ENCODE measurements at places on chromosomes 1 and 21.

DNA sequence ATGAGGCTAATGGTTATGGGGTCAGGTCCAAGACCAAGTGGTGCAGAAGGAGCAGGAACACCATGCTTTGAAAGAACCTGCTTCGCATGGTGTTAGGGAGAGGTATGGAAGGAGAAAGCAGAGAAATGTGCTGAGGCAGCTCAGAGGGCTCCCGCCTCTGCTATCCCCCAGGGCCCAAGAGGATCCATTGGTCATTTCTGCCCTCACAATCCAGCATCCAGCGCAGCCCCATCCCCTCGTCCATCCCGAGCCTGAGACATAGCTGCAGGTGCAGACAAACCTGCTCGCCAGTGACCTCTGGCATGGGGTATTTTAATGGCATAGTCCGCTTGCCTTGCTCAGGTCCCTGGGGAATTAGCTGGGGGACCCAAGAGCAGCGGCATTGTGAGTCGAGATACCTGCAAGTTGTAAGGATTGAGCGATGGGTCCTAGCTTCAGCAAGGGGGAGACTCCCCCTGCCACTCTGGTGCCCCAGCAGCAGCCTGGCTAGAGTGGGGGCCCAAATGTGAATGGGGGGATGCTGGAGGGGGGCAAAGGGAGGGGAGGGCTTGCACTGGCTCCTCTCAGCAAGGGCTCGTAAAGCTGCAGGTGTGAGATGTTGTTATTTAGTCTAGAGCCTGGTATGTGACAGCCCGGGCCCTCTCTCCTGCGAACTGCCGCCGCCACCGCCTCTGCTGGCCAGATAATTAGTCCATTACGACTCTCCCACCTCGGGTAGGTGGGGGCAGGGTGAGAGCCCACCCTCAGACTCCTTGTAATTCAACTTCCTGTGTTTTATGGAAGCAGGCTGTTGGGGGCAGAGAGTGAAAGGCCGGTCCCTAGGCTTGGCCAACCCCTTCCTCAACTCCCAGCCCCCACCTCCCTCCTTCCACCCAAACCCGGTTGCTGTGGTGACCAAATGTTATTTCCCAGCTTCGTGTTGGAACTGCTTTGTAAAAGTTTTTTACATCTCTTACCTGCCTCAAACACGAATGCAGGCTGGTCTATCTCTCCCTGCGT lies 118.8 kb downstream of the RNF220 start:
- no peak for DNase-seq

DNA sequence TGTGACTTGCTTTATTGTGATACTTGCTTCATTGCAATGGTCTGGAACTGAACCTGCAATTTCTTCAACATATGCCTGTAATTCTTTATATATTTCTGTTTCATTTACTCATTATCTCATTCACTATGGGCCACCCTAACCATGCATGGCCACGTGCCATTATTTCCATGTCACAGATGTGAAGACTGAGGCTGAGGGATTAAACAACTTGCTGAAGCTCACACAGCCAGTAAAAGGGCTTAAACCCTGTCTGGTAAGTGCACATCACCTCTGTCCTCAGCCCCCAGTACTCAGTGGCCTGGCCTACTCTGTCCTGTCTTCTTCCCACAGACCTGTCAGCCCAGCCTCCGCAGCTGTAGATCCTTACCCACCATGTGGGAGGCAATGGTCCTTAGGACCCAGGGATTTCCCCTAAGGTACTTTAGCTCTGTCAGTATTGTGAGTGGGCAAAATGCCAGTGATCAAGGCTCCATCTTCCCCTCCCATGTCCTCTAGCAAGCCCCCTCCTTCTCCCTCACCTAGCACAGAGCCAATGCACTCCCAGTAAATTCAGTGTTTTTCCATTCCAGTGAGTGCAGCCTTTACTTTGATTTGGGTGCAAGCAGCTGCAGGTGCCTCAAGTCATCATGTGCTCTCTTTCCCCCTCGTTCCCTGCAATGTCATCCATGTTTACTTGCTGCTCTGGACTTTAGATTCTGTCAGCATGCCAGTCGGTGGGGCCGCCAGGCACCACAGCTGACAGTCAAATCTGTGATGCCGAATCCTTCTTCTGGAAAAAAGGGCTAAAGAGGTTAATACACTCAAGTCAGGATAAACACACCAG lies 228.2 kb upstream of the PROX1 start:
- DNase-seq, result no peak

GRCh38 chr1:44014365-44015104 lies 16.7 kb downstream of the SLC6A9 start:
- DNase-seq, result no peak

DNA sequence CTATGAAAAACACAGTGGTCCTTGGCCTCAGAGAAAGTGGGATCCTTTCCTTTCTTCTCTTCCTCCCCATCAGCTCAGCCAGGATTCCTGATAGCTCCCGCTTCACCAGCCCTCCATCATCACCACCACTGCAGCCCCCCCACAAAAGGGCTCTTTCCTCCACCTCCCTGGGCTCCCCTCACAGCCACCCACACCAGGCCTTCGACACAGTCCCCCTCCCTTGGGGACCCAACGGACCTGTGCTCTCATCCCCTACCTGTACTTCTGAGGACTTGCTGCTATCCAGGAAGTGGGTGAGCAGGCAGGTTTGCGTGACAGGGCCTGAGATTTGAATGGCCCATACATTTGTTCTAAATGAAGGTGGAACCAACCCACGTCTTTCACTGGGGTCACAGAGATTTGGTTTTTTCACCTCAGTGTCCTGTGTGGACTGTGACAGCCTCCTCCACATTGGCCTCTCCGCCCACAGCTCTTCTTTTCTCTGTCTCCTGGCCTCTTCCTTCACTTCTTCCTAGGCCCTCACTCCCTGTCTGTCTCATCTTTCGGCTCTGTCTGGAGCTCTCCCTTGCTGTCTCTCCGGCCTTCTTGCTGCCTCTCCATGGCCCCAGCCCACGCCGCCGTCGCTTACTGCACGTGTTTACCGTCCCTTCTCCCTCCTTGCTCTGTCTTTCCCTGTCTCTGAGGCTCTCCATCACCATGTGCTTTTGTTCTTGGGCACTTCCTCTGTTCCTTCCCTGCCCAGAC lies 238.6 kb downstream of the FOXD2 start:
- DNase-seq, result no peak

DNA sequence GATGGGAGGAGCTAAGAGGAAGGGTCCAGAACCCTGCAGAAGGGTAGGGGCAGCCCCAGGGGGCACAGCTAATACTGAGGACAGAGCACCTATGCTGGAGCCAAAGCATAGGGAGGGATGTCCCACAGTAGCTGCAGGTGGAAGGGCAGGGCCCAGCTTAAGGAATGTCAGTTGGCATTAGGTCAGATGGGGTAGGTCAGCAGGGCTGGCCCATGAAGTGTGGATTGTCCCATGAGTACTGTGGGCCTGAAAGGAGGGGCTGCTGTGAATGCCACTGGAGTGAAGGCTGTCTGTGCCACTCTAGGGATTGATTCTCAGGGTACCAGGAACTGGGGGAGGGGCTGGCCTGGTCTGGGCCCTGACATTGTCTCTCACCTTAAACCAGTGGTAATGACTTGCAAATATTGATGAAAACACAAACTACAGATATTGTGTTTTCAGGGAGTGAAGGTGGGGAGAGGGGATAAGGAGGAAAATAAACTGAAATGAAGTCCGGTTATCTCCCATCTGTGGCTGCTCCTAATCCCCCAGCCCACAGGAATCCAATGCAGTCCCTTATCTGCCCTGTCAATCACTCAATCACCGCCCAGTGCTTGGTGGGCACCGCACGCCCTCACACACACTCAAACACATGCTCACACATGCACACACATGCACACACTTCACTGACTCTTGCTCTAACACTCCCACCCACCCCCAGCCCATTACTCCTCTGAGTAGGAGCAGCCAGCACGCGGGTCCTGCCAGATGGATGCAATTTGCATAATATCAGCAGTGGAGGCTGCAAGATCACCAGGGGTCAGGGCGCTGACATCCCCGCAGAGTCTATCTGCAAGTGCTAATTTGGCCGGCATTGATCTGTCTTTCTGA lies 27.8 kb downstream of the DMAP1 start:
- no peak for DNase-seq

GRCh38 chr1:93753791-93754763 lies 72.4 kb upstream of the BCAR3 start:
- no peak for DNase-seq

GRCh38 chr1:237702161-237702560 lies 188.6 kb downstream of the ZP4 start:
- no peak for DNase-seq

DNA sequence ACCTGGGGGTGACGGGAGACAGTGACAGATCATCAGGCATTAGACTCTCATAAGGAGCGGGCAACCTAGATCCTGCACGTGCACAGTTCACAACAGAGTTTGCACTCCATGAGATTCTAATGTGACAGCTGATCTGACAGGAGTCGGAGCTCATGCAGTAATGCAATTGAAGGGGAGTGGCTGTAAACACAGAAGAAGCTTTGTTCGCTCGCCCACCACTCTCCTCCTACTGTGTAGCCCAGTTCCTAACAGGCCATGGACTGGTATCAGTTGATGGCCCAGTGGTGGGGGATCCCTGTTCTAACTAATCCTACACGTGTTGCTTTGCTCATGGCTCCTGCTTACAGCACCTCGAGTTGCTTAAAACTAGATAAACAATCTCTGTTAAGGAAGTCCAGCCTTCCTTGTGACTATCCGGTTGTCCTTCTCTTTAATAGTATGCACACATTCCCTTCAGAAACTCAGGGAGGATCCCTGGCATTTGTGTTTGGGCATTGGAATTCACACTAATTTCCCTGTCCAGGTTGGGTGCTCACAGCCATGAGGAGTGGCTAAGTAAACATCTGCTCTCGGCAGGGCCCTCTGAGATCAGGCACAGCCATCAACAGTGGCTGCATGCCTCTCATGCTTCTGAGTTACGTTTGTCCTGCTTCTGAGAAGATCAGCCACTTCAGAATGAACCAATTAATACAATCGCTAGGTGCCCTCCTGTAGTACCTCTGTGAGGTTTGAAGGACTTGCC lies 21.1 kb upstream of the F3 start:
- DNase-seq, result no peak

GRCh38 chr21:31501926-31502325 lies 157.6 kb upstream of the SOD1 start:
- no peak for DNase-seq

DNA sequence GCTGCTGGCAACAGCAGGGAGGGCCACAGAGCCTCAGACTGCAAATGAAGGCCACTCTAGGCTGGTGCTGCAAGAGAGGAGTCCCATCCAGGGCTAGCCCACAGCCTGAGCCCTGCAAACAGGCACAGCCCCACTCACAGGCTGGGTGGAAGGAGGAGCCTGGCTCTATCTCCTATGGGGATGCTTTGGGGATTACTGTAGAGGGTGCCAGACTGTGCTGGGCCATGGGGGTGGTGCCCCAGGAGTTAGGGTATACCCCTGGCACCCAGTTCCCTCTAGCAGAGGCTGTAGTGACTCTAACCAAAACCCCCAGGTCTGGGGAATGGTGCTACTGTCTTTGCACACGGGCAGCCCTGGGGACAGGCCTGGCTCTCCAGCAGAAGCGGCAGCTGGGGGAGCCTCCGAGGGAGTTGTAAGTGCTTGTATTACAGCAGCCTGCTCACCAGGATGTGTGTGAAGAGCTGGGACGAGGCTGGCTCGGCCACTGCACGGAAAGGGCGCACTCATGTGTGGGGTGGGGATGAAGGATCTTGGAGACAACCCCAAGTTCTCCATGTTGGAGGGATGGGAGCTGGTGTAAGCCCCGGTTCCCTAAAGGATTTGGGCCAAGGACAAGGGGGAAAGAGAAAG lies 23.4 kb upstream of the EVA1B start:
- no peak for DNase-seq

- no peak for DNase-seq
Measured at GRCh38 chr1:62301726-62302390, 17.4 kb downstream of the KANK4 start.

DNA sequence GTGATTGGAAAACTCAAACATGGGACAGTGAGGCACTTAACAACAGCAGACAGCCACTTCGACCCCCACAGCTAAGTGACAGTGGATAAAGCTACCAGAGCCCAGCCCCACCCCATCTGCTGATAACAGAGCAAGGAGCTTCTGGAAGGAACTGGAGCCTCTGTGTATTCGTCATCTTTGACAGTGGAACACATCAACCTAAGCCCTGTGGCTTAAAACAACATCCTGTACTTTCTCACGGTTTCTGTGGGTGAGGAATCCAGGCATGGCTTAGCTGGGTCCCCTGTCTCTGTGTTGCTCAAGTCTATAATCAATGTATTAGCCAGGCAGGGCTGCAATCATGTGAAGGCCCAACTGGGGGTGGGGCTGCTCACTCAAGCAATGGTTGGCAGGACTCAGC lies 18.4 kb upstream of the SIPA1L2 start:
- no peak for DNase-seq

DNA sequence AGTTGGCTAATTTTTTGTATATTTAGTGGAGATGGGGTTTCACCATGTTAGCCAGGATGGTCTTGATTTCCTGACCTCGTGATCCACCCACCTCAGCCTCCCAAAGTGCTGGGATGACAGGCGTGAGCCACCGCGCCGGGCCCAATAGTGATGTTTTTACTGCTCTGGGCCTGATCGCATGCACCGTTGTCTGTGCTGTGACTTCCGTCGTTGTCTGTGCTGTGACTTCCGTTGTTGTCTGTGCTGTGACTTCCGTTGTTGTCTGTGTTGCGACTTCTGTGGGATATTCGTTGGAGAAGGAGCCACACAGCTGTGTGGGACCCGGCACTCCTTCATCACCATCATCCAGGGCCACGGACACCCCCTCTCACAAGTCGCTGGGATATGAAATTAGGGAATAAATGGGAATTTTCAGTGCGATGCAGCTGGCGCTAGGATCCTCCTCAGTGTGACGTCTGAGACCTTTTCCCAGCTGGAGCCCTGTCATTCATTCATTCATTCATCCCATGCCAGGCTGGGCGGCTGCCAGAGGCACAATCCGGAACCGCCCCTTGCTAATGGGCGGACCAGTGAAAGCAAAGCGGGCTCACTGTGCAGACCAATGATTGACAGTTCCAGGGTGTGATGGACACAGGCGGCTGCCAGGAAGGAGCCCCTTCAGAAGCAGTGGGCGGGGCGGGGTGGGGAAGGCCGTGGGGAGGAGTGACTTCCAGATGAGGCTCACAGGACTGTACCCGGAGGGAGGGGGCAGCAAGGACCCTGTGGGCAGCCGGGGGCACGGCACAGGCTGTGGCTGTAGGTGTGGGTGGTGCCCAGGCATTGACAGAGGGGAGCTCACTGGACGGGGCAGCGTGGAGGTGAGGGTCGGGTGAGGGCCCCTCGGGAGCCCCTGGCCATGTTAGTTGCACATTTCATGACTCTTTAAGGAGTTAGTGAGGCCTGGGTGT lies 48.9 kb downstream of the PRKCZ start:
- no peak for DNase-seq

- DNase-seq, result no peak
Measured at GRCh38 chr21:44399151-44399954, 45.9 kb downstream of the TRPM2 start.

GRCh38 chr21:14617040-14617393 lies 70.9 kb upstream of the SAMSN1 start:
- DNase-seq, result no peak

- no peak for DNase-seq
Measured at GRCh38 chr1:109897259-109897955, 13.2 kb upstream of the CSF1 start.

DNA sequence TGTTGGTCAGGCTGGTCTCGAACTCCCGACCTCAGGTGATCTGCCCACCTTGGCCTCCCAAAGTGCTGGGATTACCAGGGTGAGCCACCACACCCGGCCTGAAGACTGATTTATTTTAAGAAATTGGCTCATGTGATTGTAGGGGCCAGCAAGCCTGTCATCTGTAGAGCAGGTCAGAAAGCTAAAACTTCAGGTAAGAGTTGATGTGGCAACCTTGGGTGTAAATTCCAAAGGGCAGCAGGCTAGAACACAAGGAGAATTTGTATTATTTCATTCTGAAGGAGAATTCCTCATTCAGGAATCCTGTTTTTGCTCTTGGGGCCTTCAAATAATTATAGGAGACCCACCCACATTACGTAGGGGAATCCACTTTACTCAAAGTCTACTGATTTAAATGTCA lies 728.7 kb downstream of the LTN1 start:
- DNase-seq, result no peak
